ENCODE measurements at places on chromosomes 11 and 22.

GRCh38 chr11:76653012-76653673, 17.4 kb downstream of the LRRC32 start:
- DNase-seq, result no peak

DNA sequence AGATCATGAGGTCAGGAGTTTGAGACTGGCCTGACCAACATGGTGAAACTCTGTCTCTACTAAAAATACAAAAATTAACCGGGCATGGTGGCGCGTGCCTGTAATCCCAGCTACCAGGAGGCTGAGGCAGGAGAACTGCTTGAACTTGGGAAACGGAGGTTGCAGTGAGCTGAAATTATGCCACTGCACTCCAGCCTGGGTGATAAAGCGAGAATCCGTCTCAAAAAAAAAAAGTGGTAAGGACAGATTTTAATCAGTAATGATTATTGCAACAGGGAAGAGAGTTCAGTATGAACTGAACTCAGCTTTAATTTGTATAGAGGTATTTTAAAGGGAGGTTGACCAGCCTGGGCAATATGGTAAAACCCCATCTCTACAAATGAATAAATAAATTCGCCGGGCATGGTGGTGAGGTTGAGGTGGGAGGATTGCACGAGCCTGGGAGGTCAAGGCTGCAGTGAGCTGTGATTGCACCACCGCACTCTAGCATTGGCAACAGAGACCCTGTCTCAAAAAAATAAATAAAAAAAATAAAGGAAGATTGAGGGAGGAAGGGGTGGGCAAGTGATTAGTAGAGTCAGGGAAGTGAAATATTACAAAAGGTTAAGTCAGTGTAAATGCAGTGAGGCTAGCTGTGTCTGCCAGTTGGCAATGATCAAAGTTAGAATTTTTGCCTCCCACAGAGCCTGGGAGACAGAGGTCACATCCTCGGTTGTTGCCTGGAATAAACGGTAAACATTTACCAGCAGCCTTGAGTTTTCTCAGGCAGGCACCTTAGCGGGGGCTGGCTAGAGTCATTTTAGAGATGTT, 2.6 kb upstream of the MCM5 start:
- DNase-seq, result no peak

DNA sequence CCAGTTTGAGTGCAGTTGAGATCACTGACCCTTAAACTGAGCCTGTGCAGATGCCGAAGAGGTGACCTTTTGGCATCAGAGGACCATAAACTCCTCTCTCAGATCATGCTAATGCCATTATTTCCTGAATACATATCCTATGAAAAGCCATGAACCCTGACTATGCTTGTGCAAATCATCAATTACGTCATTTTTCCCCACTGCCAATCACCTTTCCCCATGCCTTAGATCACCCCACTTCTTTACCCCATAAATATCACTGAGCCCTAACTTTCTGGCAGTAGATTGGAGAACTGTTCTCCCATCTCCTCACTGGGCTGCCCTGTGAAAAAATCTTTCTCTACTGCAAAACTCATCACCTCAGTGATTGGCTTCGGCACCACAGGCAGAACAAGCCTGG, 32.9 kb downstream of the MTNR1B start:
- no peak for DNase-seq

GRCh38 chr11:36261094-36261493, 28.1 kb downstream of the COMMD9 start:
- no peak for DNase-seq

DNA sequence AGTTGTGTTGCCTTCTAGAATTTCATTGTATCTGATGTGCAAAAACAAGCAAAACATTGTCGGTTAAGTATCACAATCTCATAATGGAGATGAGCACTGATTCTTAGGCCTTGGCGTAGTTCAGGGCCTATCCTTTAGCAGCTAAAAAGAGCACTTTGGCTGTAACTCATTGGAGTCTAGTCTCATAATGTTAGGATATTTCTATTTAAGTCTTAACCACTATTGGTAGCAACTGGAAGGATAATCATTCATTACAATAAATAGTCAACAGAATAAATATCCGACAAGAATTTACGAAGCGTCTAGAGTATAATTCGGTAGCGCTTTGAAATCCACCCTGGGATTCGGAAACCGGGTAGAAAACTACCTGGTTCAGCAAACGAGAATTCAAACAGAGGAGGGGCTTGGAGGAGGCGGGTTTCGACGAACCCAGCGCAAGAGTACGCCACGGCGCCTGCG, 461 bp upstream of the EED start:
- DNase-seq, result no peak

- no peak for DNase-seq
These were observed 38.8 kb downstream of the RNF141 start for GRCh38 chr11:10502065-10502680.
